ENCODE measurements at places on chromosomes 11 and 22.
A peak's percentile ranks its signal among the peaks of the same experiment; 100 is the strongest.

DNA sequence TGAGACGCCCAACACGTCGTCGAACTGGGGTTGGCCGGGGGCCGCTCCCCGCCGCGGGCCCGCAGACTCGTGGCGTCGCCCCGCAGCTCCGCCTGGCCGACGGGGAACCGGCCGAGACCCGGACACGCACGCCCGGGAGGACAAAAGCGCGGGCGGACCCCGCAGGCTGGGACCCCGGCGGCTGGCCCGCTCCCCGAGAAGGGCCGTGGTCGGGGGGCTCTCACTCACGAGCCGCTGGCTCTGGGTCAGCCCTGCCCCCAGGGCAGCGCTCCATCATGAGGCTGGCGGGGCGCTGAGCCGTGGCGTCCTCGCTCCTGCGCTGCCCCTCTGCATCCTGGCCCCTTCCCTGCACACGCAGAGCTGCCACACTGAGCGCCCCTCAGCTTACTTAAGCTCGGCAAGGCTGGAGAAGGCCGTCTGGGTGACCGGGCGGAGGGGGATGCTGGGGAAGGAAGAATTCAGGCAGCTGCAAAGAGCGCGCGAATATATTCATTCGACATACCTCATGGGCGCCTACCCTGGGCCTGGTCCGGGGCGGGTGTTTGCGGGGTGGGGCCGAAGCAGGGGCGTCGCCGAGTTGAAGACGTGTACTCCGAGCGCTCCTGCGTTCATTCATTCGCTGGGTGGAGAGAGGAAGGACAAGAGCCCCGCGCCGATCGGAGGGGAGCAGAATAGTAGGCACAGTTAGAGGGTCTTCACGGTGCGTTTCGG lies 579 bp upstream of the CYB5R2 start:
- no peak for DNase-seq

DNA sequence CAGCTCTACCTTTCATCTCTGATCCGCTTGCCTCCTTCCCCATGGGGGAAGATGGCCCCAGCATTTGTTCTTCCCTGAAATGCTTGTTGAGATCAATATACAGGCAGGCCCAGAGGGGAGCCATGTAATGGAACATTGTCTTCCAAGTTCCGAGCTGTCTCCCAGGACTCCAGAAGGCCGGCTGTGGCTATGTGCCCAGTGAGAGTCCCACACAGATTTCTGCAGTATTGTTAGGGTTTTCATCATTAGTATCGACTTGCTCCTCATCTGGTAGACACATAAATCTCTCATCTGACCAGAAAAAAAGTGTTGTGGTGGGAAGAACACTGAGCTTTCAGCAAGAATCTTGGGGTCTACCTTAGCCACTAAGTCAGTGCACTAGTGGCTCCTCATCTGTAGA lies 163.4 kb downstream of the TRIM29 start:
- DNase-seq = no peak

DNA sequence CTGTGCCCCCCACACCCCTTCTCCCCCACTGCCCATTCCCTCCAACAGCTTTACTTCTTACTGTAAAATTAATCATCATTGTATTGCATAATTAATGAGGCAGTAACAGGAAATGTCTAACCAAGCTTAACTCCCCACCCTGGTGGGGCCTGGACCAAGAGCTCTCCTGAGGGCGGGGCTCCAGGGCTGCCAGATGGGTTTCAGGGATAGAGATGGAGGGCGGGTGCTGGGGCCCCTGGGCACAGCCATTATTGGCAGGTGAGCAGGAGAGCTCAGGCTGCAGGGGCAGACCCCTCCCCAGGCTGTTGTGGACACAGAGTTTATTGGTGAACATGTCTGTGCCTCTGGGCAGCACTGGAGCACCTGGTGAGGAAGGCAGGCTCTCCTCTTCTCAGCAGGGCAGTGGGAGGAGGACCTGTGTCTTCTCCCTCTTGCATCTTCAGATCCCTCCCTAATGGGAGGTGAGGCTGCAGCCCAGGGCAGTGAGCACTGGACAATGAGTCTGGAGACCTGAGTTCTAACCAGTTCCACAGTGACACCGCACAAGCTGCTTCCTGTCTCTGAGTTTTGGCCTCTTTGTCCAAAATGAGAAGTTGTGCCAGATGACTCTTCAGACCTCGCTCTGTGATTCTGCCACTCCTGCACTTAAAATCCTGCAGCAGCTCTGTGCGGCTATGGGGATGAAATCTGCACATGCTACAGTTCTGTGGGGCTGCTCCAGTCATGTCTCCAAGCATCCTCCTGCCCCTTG lies 233.3 kb downstream of the CEP164 start:
- no peak for DNase-seq

DNA sequence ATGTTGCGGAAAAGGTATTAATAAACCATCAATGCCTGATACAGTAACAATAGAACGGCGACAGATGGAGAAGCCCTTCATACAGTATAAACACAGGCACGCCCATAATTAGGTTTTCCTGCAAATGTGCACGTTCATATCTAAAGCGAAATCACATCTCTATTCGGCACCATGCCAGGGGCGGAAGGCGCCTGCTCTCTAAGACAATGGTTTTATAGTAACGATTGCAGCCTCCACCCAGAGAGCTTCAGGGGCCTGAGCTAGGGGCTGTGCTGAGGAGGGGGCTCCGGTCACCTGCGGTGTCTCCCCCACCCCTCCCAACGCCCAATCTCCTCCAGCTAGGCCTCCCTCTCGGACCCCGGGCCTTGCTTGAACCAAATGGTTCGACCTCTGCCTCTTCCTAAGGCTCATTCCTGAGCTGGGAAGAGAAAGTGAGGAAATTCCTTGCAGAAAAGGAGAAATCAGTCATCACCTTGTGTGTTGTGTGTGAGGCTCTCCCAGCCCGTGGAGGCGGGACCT lies 9.6 kb downstream of the KRTAP5-5 start:
- DNase-seq = no peak

GRCh38 chr11:69272831-69273485 lies 21.0 kb upstream of the MYEOV start:
- DNase-seq = no peak

DNA sequence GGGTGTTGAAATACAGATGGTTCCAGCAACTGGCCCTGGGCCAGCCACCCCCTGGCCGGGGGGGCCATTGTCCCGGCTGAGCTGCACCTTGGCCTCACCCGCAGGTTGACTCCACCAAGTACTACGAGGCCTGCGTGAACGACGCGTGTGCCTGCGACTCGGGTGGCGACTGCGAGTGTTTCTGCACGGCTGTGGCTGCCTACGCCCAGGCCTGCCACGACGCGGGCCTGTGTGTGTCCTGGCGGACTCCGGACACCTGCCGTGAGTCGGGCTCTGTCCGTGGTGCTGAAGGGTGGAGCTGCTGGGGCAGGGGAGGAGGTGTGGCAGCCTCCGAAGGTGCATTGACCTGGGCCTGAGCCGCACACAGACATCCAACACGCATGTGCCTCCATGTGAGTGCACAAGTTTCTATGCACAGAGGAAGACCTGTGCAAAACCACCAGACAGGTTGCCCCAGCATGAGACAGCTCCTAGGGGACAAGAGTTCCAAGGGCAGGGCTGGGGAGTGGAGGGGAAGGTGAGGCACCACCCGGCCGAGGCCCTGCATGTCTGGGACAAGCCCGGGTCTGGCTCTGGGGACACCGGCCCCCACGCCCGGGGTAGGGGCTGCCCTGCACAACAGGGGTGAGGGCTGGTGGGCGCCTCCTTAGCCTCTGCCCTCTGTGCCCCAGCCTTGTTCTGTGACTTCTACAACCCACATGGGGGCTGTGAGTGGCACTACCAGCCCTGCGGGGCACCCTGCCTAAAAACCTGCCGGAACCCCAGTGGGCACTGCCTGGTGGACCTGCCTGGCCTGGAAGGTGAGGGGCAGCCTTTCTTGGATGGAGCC lies 16.1 kb downstream of the MUC5B start:
- no peak for DNase-seq

DNA sequence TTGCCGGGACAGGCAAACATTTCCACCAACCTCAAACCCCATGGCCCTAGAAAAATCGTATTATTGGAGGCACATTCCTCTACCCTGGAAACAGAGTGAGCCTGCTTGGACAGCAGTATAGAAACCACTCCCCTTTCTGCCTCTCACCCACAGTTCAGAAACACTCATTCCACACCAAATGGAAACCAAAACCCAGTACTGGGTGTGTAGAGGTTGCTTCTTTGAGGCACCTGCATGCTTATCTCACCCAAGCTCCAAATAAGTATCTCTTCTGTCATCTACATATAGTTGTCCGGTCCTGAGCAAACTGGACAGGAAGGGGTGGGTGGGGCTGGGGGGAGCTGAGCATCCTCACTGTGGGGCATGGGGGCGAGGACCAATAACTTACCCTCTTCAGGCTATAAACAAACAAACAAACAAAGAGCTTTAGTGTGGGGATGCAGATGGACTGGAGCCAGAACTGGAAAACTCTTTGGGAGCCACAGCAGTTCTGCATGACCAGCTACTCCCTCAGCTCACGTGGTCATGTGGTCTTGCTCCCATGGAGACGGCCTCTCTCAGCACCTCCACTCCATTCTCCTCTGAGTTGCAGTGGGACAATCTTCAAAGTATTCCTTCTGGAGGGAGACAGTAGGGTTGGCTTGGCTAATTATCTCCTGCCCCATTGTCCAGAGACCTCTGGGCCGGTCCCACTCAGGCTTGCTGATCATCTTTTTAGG lies 1.0 kb upstream of the PLAAT2 start:
- no peak for DNase-seq

DNA sequence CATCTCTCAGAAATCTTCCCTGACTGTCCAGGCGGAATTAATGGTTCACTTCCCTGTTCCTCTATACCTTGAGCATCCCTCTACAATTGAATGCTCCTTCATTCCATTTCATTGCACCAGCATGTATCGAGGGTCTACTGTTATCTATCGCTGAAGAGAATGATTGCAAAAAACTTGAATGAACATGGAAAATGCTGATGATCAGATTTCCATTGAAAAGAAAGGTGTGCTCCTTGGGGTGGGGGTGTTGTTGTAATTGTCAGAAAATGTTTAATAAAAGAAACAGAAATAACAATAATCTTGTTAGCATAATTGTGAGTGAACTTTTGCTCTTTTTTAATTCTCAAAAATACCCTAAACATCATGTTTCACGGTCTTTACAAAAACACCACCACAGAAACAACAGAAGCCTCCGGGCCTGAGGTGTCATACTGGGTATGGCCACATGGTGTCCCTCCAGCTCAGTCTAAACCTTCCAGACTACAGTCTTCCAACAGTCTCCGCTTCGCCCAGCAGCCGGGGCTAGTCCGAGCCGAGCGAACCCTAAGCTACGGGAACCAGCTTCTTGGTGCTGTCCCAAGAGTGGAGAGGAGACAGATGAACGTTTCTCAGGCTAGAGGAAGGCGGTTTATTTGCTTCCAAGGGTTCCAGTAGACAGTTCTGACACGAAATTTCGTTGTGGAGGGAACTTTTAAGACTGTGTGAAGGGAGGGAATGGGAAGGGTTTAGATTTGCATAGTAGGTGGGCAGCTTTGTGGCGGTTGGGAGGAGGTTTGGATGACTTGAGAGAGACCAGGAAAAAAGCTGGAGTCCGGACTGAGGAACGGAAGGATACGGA lies 75.8 kb upstream of the ZBED5 start:
- DNase-seq = peak; percentile 60

DNA sequence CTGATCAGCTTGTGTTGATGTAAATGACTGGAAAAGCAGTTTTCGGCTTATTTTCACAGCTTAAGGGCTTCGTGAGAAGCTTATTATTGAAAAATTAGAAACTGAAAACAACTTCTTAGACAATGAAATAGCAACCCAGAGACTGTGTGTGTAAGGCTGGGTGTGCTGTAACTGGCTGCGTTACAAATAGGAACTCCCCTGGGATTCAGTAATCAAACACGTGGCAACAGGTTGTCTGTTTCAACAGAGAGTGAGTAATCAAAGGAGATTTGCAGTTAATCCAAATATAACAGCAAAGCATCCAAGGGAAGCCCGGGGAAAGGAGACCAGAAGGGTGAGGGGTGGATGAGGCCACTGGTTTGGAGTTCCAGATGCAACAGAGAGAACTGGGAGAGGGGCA lies 19.2 kb downstream of the NTM start:
- DNase-seq = no peak

DNA sequence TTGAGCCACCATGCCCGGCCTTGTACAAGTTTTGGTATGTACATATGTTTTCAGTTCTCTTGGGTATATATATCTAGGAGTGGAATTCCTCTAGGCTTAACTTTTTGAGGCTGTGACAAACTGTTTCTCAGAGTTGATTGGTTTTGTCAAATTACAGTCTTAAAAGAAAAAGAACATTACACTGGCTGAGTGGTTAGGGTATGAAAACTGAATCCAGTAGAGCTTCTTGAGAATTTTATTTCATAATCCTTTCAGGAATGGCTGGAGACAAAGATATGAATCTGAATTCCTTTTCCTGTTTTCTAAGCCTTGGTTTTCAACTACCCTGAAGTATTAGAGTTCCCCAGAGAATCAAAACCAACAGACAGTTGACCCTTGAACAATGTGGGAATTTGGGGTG lies 6.5 kb downstream of the METTL15 start:
- DNase-seq = no peak

GRCh38 chr11:36702330-36703054 lies 104.5 kb upstream of the RAG2 start:
- DNase-seq = no peak

DNA sequence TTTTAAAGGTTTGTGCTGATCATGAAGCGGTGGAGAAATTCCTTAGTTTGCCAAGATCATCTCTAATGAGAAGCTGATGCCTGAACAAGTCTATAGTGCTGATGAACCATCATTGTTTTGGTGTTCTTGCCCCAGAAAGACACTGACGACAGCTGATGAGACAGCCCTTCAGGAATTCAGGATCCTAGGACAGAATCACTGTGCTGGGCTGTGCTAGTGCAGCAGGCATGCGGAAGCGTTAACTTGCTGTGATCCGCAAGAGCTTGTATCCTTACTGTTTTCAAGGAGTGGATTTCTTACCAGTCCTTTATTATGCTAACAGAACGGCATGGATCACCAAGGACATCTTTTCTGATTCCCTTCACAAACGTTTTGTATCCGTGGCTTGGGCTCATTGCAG lies 104.1 kb downstream of the TBC1D22A start:
- no peak for DNase-seq

DNA sequence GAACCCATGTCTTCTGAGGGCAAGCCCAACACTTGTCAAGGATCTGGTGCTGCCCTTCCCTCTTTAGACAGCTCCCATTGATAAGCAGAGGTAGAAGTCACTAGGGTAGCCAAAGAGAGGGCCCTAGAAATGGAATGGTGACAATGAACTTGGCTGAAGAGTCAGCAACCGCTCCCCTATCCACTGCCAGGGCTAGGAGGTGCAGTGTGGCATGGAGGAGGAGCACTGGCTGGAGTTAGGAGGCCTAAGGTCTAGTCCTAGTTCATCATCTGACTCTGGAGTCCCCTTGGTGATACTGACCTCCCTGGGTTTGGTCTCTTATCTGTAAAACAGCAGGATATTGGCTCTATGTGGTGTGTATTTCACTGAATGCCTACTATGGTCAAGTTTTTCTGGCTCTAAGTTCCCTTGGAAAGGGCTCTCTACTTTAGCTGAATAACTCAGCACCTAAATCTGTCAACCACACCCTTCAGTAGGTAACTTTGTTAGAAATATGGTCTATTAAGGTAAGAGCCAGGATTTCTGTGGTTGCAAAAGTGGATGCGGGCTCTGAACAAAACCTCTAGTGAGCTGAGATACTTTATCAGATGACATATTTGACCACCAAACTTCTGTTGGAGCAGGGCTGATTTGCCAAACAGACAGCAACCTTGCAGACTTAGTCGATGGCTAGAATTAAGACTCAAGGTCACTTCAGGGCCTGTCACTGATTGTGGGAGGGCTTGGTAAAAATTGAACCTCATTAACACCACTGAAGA lies 10.5 kb downstream of the TIMP3 start:
- DNase-seq = no peak

- no peak for DNase-seq
These were observed 14.8 kb downstream of the FAM181B start for GRCh38 chr11:82718821-82719220.

Data from esophagus squamous epithelium (tissue), 5 donors.